ENCODE measurements at places on chromosomes 5 and 9. TPM values are rescaled to one million over a fixed set of nuclear protein-coding genes. Genes with fewer than 3 reads are reported as not detected.

GRCh38 chr5:138951986-138952735 lies 77.0 kb upstream of the LRRTM2 start:
- no peak for DNase-seq

GRCh38 chr9:115373000-115373709 lies 255.2 kb upstream of the TNC start:
- DNase-seq: no peak

- no peak for DNase-seq
These were observed 23.9 kb upstream of the IL7R start for GRCh38 chr5:35832762-35833161.

DNA sequence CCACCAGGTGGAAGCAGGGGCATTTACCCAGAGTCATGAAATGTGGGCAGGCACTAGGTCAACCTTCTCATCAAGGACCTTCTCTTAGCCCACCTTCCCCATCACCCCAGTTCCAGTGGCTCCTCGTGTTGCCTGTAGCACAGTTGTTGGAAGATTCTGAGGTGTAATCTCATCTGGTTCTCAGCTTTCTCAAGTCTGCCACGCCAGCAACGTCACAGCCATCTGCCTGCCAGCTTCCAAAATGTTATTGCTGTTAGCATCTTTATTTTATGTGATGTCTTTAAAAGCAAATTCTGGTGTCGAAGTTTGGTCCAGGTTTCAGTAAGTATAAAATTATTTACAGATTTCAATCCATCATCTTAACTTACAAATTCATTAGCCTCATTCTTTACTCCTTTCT lies 10.7 kb downstream of the C9orf153 start:
- DNase-seq: no peak

The LHX3 gene
- not detected for total RNA-seq

DNA sequence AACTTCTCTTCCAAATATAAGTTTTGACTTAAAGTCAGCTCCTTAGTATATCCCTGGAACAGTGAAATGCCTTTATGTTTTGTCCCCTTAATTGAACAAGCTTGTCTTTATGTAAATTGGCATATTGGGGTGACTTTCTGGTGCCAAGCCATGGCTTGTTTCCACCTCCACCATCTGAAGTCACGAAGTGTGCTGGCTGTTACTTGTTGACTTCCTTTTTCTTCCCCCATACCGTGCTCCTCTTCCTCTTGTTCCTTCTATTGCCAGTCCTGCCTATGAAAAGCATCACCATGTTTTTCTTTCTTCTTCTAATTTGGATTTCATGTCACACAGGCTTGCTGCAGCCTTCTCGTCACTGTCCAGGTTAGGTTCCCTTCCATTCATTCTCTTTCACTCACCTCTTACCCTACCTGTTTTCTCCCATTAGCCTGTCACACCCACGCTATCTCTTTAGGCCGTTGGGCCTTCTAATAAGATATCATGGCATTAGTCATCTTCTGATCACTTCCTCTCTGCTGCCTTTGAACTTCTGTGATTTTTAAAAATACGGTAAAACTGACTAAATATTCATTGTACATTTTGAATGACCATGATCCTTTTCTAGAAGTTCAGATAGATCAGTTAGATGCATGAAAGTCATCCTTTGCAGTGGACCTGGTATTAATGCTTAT lies 48.1 kb downstream of the IQGAP2 start:
- DNase-seq: no peak

DNA sequence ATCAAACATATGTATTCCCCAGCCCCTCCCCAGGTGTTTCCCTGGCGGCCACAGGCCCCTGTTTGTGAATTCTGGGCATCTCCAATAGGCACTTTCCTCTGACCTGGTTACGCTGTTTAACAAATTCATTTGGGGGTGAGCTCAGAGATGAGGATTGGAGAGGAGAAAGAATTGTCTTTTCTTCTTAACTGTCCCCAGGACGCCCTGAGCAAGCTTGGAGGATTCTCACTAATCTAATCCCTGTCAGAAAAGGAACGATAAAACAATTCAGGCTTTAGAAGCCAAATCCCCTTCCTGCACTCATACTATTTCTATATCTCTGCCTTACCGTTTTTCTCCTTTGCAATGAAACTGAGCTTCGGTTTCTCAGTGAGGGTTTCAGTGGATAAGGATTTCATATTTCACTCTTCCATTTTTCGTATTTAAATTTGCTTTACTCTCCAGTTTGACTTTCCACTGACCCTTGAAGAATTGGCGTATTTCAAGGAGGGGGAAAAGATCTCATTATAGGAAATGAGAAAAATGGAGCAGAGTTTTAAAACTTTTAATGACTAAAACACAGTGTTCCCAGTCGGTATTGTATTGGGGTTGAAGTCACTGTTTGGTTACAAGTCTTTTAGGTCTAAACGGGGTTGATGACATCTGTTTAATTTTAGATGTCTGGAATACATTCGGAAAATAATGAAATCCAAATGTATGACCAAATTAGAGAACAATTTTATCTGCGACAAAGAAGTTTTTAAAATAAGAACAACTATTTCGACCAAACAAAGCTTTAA lies 180.1 kb downstream of the MACROH2A1 start:
- no peak for DNase-seq

DNA sequence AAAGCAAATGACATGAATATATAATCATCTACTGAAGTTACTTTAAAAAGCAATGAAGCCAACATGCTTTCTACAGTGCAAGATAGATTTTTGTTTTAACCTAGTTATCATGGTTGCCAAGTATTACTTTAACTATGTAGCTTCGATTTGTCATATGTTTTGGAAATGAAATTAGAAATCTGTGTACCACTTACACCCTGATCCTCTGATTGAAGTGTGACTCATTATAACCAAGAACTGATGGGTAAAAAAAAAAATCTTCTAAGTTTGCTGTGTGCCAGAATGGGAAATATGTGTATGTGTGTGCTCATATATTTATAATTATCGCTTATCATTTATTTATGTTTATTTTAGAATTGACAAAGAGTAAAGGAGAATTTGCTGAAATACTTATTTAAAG lies 9.1 kb upstream of the CDC42SE2 start:
- no peak for DNase-seq

The BTNL3 gene
- not detected for total RNA-seq

The PCDHAC2 gene
- total RNA-seq: 3.6 TPM
